ENCODE measurements at places on chromosomes 2 and 18. TPM values are rescaled to one million over a fixed set of nuclear protein-coding genes. Genes with fewer than 3 reads are reported as not detected.

DNA sequence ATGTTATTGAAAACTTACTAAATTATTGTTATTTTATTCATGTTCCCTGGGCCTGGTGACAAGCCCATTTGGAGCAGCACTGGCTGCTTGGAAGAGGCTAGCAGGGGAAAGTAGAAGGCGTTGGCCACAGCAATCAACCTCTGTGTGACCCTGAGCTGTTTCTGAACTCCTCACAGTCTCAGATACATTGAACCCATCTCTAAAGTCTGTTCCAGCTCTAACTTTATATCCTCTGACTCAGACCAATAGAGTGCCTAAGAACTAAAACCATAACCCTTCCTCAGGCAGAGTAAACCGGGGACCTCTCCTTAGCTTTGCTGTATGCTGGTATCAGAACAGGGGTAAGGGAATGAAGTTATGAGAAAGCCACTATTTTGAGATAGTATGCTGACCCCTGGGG lies 96.4 kb upstream of the NOL4 start:
- no peak for DNase-seq

The CD8A gene
- total RNA-seq = 1.5 TPM

GRCh38 chr2:236001854-236002253 lies 166.3 kb downstream of the GBX2 start:
- DNase-seq = no peak

DNA sequence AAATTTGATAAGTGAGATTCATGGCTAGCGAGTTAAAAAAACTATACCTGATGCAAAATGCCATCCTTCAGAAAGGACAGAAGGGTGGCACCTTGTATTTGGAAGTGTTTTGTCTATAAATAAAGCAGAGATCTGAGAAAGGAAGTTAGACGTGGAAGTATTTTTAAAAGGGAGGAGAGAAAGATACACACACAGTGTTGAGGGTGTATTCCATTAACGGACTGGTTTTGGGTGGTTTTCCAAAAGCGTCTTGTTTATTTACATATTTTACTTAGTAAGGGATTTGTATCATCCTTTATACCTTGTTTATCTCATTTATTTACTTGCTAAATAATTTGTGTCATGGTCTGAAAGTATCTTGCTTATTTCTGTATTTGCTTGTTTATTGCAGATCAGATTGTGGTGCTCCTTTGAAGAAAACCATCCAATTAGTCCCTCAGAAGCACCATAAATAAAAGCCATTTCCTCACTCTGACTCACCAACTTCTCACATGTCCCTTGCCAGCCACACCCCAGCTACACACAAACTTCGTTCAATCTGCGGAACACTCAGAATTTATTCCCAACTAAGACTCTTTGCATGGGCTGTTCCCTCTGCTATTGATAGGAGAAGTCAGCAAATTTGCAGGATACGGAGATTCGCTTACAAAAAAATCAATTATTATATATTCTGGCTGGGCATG lies 90.8 kb downstream of the FAM124B start:
- no peak for DNase-seq

GRCh38 chr2:86049529-86049928 lies 56.2 kb downstream of the POLR1A start:
- DNase-seq = no peak

Measured in cerebellum (tissue), 4 donors.